Fibroblast of pulmonary artery (primary cell): ENCODE measurements at places on chromosomes 1 and 21.

- no peak for DNase-seq
Observed at GRCh38 chr1:180217006-180217405, 13.1 kb upstream of the LHX4 start.

- peak; percentile 85 for DNase-seq
Observed at GRCh38 chr1:41152622-41153044, 89.5 kb downstream of the SCMH1 start.

DNA sequence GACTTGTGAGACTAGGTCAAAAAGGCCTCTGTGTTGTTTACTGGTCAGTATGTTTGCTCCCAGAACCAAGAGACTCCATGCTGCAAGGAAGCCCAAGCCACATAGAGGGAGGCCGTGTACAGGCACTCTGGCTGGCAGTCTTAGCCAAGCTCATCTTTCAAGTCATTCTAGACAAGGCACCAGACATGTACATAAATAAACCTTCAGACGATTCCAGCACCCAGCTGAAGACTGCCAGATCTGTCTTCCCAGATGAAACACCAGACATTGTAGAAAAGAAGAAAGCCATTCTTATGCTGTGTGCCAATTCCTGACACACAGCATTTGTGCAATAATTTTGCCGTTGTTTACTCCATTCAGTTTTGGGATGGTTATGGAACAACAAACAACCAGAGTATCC, 595.5 kb downstream of the KIF26B start:
- no peak for DNase-seq

- DNase-seq: no peak
Observed at GRCh38 chr1:30446095-30446494, 277.3 kb downstream of the MATN1 start.
